Activated CD4-positive, alpha-beta T cell treated with anti-CD3 and anti-CD28 coated beads, Interleukin-2, Interleukin-6, amounts not matched to agents 100 ng/mL and 50 ng/mL, durations not matched to agents 16 hours and 8 hours (primary cell): ENCODE measurements at places on chromosomes 12 and 14.
A peak's percentile ranks its signal among the peaks of the same experiment; 100 is the strongest.

- DNase-seq = peak; percentile 19
These were observed 2.2 kb downstream of the NELL2 start for GRCh38 chr12:44873898-44874297.

DNA sequence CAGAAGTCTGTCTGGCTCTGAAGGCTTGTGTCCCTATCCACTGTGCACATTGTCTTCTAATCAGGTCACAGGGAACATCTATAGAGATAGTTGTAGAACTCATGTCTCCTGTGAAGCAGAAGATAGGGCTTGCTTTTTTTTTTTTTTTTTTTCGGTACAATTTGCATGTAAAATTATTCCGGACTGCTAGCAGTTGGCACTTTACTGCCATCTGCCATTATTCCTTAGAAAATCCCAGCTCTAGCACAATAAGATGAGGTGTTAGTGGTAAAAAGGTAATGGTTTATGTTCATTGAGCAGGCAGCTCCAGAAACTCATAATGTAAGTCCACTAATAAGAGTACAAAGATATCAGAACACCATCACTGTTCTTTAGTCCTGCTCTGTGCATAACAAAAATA, 8.7 kb downstream of the MYRFL start:
- DNase-seq = no peak

DNA sequence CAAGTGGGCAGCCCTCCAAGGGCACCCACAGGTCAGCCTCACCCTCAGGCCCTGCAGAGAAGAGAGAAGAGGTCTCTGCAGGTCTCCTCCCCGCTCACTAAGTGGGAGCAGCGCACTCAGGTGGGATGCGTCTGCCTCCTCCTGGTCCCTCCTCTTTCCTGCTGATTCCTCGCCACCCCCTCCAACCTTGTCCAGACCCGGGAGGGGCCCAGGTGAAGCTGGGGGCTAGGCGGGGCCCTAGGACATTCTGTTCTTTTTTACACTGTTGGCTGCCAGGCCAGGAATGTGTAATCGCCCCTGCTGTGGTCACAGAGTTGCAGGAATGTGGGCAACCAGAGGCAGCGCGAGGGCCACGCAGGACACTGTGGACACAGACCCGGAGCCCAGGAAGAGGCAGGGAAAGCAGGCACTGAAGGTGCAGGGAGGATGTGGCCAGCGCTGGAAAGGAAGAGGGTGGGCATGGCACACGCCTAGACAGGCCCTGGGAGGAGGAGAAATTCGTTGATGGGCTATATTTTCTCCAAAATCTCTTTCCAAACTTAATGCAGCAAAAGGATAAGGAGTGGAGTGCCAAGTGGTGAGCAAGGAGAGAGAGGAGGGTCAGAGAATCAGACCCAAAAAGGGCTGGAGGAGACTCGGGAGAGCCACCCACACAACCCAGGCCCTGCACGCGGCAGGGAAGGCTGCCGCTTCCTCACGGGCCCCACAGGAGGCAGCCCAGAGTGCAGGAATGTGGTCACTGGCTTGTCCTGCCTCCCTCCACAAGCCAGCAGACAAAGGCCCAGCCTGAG, 911 bp upstream of the SCNN1A start:
- no peak for DNase-seq

GRCh38 chr14:77914073-77914721, 114.3 kb downstream of the ADCK1 start:
- DNase-seq = no peak

DNA sequence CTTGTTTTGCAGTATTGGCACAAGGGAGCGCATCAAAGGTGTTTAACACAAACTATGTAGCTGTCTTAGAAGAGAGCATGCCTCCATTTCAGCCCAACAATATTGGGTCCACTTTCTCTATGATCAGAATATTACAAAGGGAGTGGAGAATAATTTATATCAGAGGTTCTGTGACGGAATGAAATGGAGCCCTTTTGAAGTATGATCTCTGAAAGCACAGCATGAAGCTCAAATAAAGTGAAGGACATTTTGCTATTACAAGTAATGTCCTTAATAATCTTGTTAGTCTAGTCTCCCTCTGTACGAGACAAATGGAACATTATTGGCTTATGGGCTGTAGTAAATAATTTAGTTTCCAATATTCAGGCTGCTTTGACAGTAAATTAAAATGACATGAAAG, 302.7 kb downstream of the NPAS3 start:
- DNase-seq = no peak

DNA sequence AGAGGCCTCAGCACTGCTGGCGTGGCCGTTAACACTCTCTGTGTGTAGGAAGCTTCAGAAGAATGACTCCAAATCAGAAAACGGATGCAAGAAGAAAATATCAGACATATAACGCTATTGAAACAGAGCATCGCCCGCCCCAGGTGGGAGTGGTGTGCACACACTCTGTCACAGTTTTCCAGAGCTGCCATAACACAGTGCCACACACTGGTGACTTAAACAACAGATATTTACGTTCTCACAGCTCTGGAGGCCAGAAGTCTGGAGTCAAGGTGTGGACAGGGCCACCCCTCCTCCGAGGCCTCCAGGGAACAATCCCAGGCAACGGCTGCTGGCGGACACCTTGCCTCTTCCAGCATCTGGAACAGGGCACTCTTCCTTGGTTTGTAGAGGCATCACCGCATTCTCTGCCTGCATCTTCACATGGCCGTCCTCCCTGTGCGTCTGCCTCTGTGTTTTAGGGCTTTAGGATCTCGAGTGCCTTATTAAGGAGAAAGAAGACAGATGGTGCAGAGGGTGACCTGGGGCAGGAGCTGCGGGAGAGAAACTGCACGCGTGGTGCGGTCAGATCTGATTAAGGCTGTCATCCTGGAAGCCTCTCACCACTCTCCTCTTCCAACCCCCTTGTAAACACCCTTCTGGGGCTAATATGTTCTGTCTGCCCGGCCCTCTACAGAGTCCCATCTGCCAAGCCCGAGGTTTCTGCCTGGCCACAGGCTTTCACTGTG, 141.0 kb downstream of the SLC15A4 start:
- no peak for DNase-seq

DNA sequence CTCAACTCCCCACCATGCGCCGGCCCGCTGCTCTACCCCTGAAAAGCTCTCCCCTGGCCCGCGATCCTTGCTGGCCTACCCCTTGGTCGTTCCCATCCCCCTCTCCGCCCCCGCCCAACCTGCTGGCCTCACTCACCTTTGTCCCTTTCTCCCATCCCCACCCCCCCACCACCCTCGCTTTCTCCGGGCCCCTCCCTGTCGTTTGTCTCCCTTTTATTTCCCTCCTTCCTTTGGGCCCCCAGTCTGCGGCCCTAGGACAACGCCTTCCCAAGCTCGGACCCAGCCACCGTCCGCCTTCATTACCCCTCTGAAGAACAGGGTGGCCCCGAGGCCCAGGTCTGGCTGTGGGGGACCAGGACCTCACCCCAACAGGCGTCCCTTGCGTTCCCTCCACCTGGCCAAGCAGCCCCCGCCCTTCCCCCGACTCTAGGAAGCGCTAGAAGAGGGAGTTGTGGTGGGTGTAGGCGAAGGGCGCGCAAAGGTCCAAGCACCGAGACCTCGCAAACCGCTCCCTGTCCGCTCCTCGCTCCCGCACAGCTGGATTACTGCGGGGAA, 6.9 kb upstream of the SLC7A7 start:
- DNase-seq = no peak

DNA sequence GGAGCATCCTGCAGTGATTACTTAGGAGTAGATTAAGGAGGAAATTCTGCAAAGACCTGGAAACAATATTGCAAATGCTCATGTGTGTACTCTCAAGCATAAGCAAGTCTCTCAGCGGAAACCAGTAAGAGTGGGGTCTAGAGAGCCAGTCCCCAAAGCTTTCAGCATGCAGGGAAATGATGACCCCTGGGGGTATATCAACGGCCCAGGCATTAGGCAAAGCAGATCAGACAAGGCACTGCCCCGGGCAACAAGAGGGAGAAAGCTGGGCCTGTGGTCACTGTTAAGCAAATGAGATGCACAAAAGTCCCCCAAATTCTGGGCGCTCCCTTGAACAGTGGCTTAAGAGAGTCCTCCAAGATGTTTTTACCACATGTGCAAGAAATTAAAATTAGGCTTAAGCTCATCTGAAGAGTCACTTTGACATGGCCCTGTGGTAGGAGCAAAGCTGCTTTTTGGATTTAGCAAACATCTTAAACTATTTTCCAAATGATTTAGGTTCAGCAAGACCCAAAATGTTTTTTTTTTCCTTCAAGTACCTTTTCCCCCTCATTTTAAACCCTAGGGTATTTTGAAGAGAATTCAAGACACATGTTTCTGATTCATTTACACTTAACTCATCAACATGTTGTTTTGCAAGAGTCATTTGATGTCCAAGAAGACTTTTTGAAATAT, 457.1 kb upstream of the TBX3 start:
- DNase-seq = no peak

DNA sequence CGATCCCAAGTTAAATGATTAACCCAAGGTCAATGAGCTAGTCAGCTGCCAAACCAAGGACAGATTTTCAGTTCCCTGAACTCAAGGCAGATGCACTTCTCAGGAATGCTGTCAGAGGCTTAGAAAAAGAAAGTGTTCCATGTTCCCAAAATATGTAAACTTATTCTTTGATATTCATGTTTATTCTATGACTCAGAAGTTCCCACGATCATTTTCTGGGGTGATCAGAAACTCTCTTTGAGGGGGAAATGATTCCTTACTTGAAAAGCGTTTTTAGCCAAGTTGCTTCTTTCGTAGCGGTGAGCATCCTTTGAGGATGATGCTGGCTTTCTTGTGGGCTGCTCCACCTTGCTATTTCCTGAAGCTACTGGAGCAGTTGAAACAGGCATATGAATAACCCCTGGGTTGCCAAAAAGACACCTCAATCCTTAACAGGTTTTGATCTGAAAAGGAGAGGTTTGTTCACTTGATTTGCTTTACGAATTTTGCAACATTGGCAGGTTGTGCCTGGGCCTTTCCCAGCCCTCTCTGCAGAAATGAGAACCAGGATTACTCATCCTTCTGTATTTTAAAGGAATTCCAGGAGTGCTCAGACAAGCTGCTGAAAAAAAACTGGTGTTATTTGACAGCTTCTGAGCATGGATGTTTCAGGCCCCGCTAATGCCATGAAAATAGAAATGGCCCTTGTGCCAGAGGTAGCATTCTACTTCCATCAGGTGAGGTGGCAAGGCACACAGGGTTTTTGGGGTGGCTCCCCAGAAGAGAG, 121.4 kb upstream of the HIF1A start:
- DNase-seq = no peak

DNA sequence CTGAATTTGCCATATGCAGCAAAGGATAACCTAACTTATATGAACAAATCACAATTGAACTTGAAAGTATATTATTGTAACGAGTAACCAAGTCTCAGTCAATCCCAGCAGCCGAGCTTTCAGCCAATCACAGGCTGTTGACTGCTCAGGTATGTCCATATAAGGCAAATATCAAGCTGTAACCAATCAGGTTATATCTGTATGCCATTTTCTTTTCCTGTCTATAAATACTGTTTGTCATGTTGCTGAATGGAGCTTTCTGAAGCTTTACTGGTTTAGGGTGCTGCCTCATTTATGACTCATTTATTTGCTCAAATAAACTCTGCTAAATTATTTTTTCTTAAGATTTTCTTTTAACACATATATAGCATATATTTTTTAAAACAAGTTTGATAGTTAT, 1059.5 kb downstream of the GALC start:
- no peak for DNase-seq

DNA sequence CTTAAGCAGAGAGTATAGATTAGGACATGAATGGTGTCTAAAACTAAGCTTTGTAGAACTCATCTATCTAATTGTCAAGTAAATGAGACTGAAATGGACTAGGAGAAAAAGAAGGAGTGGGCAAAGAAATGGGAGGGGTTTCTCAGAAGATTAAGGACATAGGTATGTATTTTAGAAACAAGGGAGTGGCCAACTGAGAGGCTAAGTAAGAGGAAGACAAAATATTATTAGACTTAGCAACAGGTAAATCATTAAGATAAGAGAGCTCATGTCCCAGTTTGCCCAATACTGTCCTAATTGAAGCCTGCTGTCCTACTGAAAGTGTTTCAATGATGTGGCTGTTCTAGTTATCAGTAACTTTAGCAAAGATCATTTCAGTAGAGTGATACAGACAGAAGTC, 171.4 kb downstream of the KITLG start:
- DNase-seq = no peak

DNA sequence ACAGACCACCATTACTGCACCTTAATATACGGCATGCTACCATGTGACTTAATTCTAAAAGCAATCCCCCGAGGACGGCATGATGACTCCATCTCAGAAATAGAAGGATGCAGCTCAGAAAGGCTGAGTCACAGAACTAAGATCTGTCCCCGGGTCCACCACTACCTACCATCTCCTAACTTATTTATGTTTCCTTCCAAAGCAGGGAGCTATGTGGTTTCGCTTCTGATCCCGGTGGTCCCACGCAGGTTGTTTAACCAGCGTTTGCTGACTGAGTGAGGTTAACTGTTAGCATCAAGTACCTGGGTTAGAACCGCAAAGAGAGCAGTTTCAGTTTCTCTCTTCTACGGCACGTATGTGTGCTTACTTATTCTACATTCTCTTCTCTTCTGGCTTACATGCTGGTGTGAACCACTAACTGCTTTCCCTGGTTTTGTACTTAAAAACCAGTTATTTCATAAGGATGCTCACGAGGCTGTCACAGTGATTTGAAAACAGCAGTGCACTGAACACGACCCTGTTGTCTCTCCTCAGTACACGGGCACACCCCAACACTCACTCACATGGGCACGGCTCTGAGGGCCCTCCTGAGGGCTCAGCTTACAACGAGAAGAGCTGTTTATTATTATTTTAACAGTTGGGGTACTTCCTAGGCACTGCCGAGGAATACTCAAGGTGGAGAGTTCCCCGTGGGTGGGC, 66.7 kb downstream of the CCDC88C start:
- peak; percentile 86 for DNase-seq

- no peak for DNase-seq
These were observed 9.2 kb downstream of the ERO1A start for GRCh38 chr14:52686176-52686575.

DNA sequence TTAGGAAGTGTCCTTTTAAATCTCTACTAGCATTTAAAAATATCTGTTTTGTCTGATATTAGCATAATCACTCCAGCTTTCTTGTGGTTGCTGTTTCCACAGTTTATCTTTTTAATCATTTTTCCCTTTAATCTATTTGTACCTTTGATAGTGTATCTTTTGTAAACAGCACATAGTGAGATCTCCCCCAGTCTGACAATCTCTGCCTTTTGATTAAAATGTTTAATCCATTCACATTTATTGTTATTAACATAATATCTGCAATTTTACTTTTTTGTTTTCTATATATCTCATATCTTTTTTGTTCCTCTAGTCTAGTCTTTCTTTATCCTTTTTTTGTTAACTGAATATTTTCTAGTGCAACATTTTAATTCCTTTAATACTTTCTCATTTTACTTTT, 104.2 kb downstream of the RPS6KA5 start:
- DNase-seq = no peak

GRCh38 chr12:105417732-105418131, 87.2 kb downstream of the C12orf75 start:
- no peak for DNase-seq
